Liver (tissue), 10 donors: ENCODE measurements at places on chromosomes 6 and 20. TPM values are rescaled to one million over a fixed set of nuclear protein-coding genes. Genes with fewer than 3 reads are reported as not detected.

The SLC22A7 gene
- total RNA-seq: 495 TPM

DNA sequence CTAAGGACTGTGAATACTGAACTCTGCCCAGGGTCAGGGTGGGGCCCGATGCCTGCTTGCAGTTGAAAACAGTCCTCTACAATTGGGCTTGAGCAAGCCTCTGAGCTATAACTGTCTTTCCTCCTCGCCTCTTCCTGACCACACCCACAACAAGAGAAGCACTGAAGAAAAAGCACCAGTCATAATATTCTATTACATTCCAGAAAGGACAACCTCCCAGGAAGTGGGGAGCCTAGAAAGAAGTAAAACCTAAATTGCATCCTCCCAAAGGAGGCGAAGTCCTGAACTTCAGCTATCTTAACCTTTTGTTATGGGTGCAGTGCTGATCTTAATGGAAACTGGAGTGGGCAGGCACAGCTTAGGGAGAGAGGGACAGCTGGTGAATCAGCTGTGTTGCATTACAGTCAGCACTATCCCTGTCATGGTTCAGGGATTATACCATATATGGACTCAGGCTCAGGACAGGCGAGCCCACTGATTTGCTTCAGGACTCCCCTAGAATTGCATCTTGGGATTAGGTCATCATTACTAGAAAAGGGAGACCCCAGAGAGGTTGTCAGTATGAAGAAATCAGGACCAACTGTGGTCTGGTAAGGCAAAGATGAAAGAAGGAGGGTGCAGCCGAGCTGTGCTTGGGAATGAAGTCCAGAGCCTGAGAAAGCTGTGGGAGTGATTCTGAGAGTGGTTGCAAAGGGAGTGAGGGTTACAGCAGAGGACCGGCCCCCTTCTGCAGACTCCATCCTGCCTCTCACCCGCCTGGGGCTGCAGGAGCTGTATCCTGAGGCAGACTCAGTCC is 18.3 kb upstream of the TRAM2 start:
- no peak for DNase-seq

GRCh38 chr6:149634315-149634714 is 14.2 kb downstream of the KATNA1 start:
- no peak for DNase-seq

GRCh38 chr20:58720890-58721289 is 28.3 kb downstream of the NPEPL1 start:
- no peak for DNase-seq

DNA sequence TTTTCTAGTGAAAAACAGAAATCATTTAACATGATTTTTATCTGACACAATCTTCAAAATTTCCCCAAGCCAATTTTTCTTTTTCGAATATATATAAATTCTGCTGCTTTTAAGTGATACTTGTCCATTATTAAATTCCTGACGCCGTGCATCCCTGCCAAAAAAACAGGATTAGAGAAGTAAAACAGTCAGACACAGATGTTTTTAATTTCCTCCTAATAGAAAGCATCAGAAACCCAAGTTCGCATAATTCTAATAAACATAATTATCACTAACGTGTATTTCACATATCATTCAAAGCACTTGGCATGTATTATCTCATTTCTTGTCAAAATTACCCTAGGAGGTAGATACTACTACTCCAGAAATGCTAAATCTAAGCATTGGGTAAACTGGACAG is 179.5 kb downstream of the ZFP64 start:
- no peak for DNase-seq

The ISM1 gene
- not detected for total RNA-seq

DNA sequence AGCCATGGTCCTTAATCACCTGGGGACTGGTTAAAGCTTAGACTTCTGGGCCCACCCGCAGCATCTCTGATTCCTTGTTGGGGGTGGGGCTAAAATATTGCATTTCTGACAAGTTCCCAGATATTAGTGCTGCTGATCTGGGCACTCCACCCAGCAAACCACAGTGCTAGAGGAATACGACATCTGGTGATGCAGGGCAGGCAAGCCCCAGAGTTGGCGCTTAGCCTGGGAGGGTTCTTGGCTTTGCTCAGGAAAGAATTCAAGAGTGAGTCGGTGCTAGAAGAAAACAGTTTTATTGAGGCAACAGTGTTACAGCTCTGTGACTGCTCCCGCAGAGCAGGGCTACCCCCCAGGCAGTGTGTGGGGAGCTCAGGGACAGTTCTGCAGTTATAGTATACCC is 210.7 kb downstream of the TFAP2C start:
- no peak for DNase-seq

The CCM2L gene
- 1.3 TPM for total RNA-seq

The AVP gene
- total RNA-seq: not detected

The LST1 gene
- 24.6 TPM for total RNA-seq

- DNase-seq: no peak
These were observed 22.8 kb upstream of the KHDC1 start for GRCh38 chr6:73285674-73286283.

- no peak for DNase-seq
These were observed 38.5 kb downstream of the SNRNP48 start for GRCh38 chr6:7628479-7628878.

The SLX4IP gene
- 3.1 TPM for total RNA-seq

- DNase-seq: no peak
These were observed 91.4 kb downstream of the CDH26 start for GRCh38 chr20:60049601-60050000.

GRCh38 chr6:112827793-112828192 is 480.7 kb downstream of the RFPL4B start:
- DNase-seq: no peak

The CD93 gene
- 16.0 TPM for total RNA-seq

GRCh38 chr6:112557435-112557834 is 210.3 kb downstream of the RFPL4B start:
- DNase-seq: no peak

GRCh38 chr20:44658810-44659209 is 7.3 kb upstream of the ADA start:
- DNase-seq: no peak

DNA sequence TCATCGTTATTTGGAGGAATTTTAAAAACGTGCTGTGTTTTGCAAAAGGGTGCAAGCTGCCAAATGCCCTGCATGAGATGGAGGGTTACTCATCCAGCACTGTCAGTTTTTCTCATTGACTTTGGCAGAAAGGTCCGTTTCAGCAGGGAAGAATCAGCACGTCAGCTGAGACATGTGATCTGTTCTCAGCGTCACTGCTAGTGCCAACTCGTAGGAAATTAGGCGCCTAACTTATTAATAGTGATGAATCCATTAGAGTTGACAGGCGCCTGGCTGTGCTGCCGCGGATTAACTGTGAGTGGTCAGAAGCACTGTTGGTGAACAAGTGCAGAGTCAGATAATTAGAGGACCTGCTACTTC is 175.5 kb upstream of the FOXQ1 start:
- no peak for DNase-seq

The DZANK1 gene
- total RNA-seq: 0.84 TPM

The CD109 gene
- total RNA-seq: 2.0 TPM

- no peak for DNase-seq
These were observed 230.7 kb upstream of the QKI start for GRCh38 chr6:163183806-163184205.

DNA sequence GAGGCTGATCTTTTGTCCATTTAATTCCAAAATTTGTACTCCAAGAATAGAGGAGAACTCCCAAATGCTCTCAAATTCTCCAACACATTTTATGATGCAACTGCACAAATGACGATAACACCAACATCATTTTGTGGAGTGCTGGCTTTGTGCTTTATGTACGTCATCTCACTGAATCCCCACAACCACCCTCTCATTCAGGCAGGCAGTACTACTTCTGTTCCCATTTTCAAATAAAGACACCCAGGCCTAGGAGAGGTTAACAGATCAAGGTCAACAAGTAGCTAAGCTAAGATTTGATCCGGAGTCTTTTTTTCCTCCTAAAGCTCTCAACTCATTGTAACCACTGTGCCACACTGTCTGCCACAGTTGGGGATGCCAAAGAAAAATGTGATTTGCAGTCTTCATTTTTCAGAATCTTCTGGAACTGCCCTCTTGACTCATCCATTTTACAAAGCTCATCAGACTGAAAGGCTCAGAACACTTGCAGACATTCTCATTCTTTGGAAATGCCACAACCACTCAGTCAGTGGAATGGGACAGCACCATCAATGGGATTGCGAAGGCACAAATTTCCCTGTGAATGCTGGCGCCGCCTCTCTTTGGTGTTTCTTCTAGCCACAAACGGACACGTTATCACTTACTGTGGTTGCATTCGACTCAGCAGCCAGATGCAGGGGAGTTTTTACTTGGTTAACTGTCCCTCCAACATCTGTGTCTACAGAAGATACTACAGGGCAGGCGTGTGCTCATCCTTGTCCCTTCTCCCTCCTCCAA is 184.4 kb downstream of the GJA10 start:
- DNase-seq: no peak

The PCMT1 gene
- 72.7 TPM for total RNA-seq

The GNMT gene
- 10.5 TPM for total RNA-seq

The PKIB gene
- total RNA-seq: 2.5 TPM

GRCh38 chr20:50694379-50695134 is 3.2 kb upstream of the RIPOR3 start:
- DNase-seq: no peak

DNA sequence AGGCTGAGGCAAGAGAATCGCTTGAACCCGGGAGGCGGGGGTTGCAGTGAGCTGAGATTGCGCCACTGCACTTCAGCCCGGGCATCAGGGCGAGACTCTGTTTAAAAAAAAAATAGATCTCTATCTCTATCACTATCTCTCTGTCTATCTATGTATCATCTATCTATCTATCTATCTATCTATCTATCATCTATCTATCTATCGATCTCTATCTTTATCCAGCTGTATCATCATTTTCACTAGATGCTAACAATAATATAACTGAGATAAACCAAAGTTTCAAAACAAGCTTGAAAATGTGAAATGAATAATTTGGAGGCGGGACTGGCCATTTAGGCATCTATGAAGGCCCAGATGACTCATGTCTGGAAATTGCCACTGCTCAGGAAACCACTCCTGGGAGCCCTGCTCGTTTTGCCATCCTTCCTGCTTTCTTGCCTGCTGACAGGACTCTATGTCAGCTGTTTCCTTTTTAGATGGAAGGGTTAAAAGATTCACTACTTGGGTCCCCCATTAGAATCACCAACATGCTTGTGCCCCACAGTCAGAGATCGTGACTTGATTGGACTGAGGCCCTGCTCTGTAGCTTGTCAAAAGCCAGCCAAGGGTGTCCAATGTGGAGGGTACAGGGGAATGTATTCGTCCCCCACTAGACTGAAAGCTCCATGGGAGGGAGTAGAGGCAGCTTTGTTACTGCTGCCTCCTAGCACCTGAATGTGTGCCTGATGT is 61.7 kb downstream of the UTRN start:
- DNase-seq: no peak

- DNase-seq: no peak
These were observed 208.0 kb upstream of the KCNQ5 start for GRCh38 chr6:72413884-72414283.

DNA sequence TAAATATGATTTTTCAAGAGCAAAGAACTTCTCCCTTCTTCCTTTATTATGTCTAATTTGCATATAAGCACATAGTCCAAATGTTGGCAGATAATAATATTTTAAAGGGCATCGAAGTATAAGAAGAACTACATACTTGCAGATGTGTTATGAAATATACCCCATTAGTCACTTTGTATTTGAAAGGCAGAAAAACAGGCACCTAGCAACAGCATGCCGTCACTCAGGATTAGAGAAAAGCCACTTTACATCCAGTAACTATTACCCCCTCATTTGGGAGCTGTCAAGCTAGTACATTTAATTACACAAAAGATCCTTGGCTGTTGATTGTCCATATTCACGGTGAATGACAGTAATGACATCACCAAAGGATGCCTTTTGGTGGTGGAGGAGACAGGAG is 99.3 kb upstream of the ARMC2 start:
- no peak for DNase-seq

The VSX1 gene
- 0.08 TPM for total RNA-seq

DNA sequence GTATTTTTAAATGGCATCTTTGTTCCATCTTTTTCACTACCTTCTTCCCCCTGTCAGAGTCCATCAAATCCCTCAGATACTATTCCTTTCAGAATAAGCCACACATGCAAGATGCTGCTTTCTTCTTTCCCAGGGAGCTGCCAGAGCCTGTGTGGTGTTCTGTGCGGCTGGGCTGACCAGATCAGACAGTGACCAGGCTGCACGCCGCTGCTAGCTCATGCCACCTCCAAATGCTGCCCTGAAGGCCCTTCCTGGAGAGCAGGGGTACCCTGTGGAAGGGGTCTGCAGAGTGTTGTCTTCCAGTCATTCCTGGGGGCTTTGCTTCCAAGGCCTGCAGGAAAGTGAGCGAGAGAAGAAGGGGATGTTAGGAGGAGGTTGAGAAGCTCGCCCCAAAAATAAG is 179.1 kb upstream of the SUPT3H start:
- no peak for DNase-seq

The ZNF391 gene
- total RNA-seq: 0.17 TPM

The CRISP2 gene
- total RNA-seq: 0.28 TPM

DNA sequence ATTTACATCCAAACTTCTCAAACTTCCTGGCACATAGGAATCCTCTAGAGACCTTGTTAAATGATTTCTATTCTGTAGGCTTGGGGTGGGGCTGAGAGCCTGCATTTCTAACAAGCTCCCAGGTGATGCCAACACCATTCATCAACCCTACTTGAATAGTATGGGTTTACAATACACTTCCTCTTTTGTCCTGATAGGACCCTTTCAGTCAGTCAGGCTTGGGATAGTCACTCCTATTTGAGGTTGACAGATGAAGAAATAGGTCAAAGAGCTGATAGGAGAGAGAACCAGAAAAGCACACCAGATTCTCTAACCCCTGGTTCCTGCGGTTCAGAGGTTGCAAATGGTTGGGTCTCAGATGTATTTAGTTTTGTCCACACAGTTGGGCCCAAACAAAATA is 273.4 kb downstream of the TSHZ2 start:
- DNase-seq: no peak

GRCh38 chr6:157089258-157089657 is 234.1 kb downstream of the TMEM242 start:
- DNase-seq: no peak

The ID4 gene
- total RNA-seq: 3.7 TPM

DNA sequence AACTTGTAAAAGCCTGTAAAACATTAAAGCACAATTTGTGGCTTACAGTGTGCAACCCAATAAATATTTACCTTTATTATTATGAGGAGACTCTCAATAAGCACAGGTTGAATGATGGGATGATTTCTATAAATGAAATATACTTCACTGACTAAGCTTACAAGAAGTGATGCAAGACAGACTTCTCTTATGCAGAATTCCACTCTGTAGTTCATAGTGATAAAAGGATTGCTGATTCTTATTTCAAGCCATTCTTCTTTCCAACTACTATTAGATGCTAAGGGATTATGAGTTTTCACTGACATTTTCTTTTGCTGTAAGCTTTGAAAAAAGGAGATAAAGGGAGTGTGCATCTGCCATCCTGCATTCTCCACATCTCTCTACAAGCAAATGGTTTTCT is 149.0 kb upstream of the ARG1 start:
- DNase-seq: no peak

GRCh38 chr6:21128601-21129000 is 464.9 kb upstream of the SOX4 start:
- no peak for DNase-seq
